ENCODE measurements at places on chromosomes 5 and 9.

DNA sequence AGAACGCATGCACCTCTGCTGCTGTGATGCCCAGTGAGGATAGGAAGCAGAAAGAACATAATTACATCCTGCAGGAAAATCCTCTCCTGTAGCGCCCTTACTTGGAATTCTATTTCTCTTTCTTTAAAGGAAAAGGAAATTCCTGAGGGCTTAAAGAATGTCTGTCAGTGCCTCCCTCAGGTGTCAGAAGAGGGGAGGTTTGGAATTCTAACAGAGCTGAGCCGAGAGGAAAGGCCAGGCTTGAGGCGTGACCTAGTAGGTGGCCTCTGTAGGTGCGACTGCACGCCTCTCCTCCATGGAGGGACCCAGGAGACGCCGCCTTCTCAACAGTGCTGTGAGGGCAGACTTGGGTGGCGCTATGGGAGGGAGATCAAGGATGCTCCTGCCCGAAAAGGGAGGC lies 55.9 kb upstream of the ERCC6L2 start:
- no peak for DNase-seq

- DNase-seq, result no peak
Observed at GRCh38 chr9:68547417-68547816, 6.7 kb upstream of the TMEM252 start.

DNA sequence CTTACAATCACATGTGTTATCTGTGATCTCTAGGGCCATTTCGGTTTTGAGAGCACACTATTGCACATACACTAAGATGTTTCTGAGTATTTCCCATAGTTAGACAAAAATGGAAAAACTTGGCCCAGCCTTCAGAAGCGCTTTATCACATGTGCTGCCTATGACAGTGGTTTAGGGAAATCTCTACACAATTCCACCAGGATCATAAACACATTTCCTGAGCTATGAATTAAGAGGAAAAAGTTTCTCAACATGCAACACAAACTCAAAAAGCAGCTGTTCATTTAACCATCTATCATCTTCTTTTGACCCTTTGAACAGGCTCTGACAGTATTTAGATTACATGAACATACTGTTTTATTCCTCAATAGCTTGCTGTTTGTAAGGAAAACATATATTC lies 15.1 kb downstream of the FGF1 start:
- no peak for DNase-seq

- no peak for DNase-seq
Observed at GRCh38 chr5:139805545-139805944, 9.9 kb downstream of the PSD2 start.

- no peak for DNase-seq
Observed at GRCh38 chr5:68024426-68024825, 191.1 kb upstream of the PIK3R1 start.

DNA sequence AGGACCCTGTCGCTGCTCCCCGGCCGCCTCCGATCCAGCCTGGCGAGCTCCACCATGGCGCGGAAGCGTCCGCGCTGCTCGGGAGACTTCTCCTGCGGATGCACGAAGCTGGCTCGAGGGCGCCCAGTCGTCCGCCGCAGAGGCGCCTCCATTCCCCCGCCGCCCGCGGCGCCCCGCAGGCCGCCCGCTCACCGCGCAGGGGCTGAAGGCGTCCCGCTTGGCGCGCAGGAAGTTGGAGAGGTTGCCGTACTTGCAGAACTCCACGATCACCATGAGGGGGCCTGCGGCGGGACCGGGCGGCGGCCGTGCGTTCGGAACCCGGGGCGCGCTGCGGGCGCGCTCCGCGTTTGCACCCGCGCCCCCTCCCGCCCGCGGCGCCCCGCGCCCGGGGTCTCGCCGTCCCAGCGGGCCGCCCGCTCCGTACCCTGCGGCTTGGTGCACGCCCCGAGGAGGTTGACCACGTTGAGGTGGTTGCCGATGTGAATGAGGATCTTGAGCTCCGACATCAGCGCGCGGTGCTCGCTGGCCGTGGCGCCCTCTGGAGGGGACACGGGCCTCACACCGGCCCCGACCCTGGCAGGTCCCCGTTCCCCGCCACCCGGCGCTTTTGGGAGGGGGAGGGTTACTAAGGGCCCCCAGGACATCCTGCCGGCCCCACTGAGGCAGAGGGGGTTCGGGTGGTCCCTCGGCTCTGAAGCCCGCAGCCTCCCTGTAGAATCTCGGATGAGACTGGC lies 27.7 kb upstream of the SCGB3A1 start:
- peak; percentile 44 for DNase-seq

DNA sequence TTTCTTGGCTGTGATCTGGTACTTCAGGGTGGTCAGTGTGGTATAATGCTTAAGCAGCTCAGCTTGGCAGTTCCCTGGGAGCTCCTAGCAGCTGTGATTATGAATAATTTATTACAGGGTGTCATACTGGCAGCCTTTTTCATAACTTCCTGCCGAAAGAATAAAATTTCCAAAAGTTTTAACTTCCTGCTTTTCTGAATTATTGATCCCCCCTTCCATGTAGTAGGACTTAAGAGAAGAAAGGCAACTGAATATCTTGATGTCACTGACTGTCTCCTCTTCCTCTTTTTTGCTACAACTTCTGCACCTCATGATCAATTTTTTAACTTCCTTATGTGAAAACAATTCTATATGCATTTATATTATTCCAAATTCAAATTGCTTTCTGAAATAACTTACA lies 74.3 kb upstream of the SPEF2 start:
- DNase-seq, result no peak

GRCh38 chr5:135593886-135594285 lies 15.1 kb upstream of the CXCL14 start:
- no peak for DNase-seq

- DNase-seq, result no peak
Observed at GRCh38 chr5:59282726-59283125, 610.8 kb downstream of the PDE4D start.

DNA sequence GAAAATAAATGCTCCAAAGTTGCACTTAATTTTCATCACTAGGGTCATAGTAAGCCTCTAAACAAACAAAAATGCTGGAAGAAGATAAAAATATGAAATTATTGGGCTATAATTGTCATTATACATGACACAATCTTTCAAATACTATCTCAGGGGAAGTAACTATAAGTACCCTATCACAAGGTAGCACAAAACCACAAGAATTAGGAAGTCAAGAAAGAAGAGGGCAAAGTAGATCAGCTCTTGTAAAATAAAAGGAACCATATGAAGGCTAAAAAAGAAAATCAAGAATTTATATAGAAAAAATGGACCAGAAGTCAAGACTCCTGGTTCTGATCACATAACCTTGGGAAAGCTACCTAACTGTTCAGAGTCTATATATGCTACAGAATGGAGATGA lies 48.1 kb downstream of the DIAPH1 start:
- DNase-seq, result no peak

- DNase-seq, result peak; percentile 2
Observed at GRCh38 chr5:11903614-11904264, 507 bp downstream of the CTNND2 start.

DNA sequence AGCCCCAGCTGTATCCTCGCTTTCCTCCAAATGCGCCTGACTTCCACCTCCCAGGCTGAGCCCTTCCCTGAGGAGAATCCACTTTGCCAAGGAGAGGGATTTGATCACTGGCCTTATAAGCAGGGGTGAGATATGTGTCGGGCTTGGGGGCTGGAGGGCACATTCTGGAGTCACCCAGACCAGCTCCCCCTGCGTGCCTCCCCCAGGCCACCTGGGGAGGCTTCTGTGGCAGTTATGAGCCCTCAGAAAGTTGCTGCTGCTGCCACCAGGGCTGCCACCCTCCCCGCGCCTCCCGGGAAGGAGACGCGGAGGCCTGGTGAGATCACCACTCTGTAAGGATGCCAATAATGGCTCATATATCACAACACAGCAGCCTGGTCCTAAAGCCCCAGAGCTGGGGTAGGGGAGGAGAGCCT lies 211.5 kb downstream of the PAPPA start:
- no peak for DNase-seq

Measured in T-helper 1 cell (primary cell).